ENCODE measurements at places on chromosomes 2 and 18. TPM values are rescaled to one million over a fixed set of nuclear protein-coding genes. Genes with fewer than 3 reads are reported as not detected.

GRCh38 chr2:8676921-8677645 lies 4.8 kb upstream of the ID2 start:
- peak; percentile 35 for DNase-seq

- DNase-seq, result peak; percentile 58
Measured at GRCh38 chr2:172864182-172864581, 128.5 kb downstream of the RAPGEF4 start.

Gene CRYGD
- total RNA-seq, result not detected

DNA sequence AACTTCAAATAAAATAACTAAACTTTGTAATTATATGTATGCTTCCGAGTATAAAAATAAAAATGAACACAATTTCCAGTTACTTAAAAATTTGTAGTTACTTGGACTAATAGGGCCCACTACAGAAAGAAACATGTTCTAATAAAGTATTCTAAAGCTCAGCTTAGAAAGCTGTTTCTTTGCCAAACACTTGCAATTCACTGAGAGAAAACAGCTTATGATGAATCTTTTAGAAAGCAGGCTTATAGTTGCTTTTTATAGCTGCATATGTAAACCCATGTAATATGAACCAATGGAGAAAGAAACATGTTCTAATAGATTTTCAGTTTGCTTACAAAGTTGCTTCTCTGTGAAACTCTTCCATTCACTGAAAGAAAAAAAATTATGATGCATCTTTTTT lies 766.0 kb downstream of the LRP1B start:
- DNase-seq, result no peak

Gene TGFA
- total RNA-seq, result 6.6 TPM

Gene RRM2
- total RNA-seq, result 162 TPM

DNA sequence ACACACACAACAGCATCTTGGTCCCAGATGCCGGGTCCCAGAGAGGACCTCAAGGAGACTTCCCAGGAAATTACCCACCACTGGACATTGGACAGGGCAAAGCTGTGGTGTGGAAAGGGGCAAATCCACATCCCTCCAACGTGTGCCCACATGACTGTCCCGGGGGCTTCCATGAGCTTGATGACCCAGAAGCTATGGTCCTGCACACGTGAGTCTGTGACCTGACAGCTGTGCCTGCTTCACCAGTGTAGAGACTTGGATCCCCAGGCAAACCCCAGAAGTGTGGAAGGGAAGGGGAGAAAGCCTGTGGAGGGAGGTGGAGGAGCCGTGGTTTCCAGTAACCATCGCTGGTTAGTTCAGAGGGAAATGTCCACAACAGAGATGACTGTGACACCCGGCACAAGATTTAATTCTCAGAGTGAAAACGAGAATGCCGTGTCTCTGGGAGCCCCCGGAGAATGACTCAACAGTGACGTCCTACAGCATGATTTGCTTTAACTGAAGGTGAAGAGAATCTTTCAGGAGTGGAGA lies 19.1 kb upstream of the GPR55 start:
- DNase-seq, result no peak

GRCh38 chr2:145344076-145344724 lies 824.3 kb upstream of the ZEB2 start:
- DNase-seq, result no peak

DNA sequence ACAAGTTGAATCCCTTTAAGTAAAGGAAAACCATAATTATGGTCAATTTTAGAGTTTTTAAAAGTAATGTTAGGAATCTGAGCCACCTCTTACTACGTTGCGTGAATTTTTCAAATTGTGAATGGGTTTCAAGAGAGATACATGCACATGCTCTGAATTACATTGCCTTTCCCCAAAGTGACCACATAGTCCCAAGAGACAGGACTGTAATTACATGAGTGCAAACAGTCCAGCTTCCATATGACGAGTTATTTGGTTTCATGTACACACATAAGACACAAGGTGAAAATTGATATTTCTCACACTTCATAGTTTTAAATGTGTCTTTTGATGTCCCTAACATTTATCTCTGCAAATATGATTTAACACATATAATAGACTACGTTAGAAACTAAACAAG lies 850.8 kb downstream of the LRP1B start:
- no peak for DNase-seq

DNA sequence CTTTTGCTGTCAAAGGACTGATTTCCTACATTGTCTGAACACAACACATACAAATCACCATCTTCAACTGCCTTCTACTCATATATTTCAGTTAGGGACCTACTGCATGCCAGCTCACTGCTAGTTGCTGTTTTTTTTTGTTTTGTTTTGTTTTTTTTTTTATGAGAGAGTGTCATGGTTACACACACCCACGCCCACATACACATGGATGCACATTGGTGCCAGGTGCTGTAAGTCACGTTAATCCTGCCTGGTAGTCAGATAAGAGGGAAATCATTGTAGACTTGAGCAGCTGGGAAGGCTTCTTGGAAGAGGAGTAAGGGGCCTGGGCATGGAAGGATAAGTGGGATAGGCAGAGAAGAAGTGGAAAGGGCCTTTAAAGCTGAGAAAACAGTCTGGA lies 209.9 kb downstream of the TDRD15 start:
- DNase-seq, result peak; percentile 26

GRCh38 chr2:25596516-25597244 lies 76.7 kb downstream of the DTNB start:
- no peak for DNase-seq

DNA sequence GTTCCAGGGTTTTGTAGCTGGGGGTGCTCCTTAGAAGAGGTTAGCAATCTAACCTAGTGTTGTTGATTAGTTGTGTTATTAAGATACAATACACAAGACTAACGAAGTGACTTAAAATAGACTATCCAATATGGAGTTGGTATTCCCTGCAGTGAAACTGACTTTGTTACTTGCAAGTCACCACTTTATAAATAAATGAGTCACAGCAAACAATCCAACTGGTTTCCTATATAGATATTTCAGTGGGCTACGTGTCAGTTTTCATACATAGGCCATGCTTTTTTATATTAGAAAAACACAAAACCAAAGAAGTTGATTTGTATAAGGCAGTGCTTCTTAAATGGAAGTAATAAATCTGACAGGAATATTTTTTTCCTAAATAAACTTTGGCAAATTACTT lies 274.0 kb downstream of the CAMKMT start:
- DNase-seq, result no peak

Gene MYOM1
- total RNA-seq, result not detected

- DNase-seq, result no peak
Measured at GRCh38 chr2:70991742-70992141, 2.9 kb downstream of the TEX261 start.

DNA sequence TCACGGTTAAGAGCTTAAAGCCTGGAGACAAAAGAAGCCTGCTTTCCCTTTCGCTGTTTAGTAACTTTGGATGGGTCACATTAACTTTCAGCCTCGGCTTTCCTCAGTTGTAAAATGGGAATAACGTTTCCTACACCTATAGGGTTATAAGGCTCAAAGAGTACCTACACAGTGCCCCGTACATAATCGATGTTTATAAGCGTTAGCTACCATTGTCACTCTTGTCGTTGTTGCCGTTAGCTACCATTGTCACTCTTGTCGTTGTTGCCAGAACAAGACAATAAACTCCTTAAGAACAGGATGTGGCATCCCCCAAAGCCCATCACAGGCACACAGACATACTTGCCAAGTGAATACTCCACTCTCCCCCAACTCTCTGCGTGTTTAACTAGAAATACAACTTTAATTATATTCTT lies 901 bp upstream of the MFSD6 start:
- peak; percentile 8 for DNase-seq

GRCh38 chr2:191302459-191303139 lies 57.4 kb downstream of the MYO1B start:
- no peak for DNase-seq

- no peak for DNase-seq
Measured at GRCh38 chr2:210287301-210287700, 27.7 kb downstream of the MYL1 start.

GRCh38 chr18:334575-335132 lies 66.8 kb upstream of the THOC1 start:
- no peak for DNase-seq

DNA sequence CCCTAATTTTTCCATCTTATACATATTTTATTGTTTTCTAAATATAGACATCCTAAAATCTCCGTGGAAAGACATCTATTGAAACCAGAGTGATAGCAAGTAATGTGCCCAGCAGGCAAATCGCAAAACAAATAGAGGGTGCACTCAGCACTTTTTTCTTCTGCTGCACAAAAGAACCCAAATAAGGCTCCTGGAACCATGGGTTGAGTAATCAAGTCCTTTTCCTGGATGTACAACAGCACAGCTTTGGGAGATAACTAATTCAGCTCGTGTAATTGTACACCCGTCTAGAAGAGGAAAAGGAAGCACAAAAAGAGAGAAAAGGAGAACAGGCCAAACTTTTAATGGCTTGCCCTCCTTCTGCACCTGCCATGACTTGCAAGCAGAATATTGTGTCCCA lies 126.9 kb upstream of the TLK1 start:
- DNase-seq, result no peak

GRCh38 chr18:39186008-39186407 lies 1620.4 kb upstream of the CELF4 start:
- no peak for DNase-seq

DNA sequence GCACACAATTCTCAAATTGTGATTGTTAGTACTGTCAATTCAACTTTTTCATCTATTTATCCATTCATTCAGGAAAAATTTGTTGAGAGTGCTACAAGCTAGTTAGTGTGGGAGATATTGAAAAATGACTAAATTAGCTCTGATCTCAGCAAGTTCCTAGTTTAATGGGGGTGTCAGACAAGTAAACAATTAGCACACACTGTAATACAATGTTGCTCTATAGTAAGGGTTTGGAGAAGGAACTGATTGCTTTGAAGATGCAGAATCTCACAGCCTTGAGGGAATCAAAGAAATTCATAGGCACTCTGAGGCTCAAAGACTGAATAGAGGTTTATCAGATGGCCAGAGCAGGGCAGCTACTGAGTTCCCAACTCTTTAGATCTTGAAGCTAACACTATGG lies 6.8 kb upstream of the CCNYL1 start:
- no peak for DNase-seq

DNA sequence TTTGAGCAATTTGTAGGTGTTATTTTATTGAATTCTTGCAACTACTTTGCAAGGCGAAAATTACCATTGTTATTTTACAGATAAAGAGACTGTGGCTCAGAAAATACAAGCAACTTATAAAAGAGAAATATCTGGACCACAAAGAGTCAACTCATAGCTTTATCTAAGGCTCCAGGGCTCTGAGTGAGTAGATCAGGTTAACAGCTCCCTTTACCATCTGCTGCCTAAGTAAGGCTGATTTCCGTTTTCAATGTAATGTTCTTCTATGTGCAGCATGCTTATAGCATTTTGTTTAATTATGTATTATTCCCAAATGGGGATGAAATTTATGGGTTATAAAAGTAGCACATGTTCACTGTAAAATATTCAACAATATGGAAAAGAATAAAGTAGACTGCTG lies 299.1 kb upstream of the TNP1 start:
- DNase-seq, result no peak

Gene ANKRD30BL
- total RNA-seq, result not detected

DNA sequence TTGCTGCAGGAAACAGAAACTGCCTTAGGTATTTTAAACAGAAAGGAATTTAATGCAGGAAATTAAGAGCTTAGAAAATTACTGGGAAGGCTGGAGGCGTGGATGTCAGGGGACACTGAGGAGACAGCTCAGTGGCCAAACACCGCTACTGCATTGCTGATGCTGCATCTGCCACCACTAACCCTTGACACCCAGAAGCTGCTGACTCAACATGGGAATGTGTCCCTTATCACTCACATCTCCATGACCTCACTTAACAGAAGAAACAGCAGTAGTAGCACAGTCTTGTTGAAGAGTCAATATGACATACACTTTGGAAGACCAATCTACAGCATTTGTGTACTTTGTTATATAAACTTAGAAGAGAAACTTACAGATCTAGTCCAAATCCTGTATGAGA lies 906.1 kb downstream of the SLC4A3 start:
- DNase-seq, result peak; percentile 55

DNA sequence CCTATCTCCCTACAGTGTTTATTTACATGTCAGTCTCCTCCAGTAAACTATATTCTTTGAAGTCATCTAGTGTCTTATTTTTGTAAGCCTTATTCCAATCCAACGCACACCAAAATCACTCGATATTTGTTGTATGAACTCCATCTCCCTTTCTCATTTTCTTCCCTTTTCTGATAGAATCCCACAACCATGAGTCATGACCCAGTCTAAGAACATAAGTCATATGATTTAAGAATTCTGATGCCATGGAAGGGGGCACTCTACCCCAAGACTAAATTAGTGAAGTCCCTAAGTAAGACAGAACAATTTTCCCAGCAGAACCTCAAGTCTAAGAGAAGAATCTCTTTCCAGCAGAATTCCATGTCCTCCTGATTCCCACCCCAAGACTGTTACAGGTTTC lies 5.4 kb downstream of the CHMP3 start:
- no peak for DNase-seq

Gene CFAP65
- total RNA-seq, result 0.11 TPM

Gene CYB5A
- total RNA-seq, result 47.7 TPM

- no peak for DNase-seq
Measured at GRCh38 chr2:62663411-62663810, 42.1 kb upstream of the EHBP1 start.

All from Daoy (cell line).